ENCODE measurements at places on chromosomes 16 and 17.

DNA sequence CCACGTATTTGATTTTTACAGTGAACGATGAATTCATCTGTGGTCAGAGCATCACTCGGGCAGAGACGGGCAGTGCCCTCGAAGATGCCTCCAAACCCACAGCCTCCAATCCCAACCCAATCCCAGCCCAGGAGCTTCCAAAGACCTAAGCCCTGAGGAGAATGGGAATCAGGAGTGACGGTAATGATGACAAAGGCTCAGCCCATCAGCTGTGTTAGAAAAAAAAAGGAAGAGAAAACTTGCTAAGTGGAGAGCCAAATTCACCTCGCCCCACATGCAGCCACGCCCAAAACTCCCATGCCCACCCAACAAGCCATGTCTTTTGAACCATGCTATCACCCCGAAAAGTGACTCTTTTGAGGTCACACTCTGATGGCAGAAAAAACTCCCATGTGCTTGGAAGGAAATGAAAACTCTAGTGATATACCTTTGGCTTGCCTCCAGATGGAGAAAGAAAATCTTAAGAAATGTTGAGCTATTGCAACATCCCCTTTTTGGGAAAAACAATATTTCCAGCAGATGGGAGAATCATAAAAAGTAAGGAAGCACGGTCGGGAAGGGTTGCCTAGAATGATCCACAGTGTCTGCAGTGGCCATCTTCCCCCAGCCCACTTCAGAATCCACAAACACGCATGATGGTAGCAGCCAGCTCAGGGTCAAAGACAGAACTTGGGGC is 37.7 kb downstream of the XYLT1 start:
- DNase-seq: no peak

- no peak for DNase-seq
Observed at GRCh38 chr17:50469671-50470305, 1.1 kb upstream of the CHAD start.

GRCh38 chr16:27852116-27852515 is 211.4 kb downstream of the GSG1L start:
- no peak for DNase-seq

GRCh38 chr16:35750157-35750689 is 2290.8 kb downstream of the TP53TG3F start:
- DNase-seq: no peak

- DNase-seq: peak; percentile 1
Observed at GRCh38 chr16:70594569-70594968, 51.8 kb upstream of the IL34 start.

DNA sequence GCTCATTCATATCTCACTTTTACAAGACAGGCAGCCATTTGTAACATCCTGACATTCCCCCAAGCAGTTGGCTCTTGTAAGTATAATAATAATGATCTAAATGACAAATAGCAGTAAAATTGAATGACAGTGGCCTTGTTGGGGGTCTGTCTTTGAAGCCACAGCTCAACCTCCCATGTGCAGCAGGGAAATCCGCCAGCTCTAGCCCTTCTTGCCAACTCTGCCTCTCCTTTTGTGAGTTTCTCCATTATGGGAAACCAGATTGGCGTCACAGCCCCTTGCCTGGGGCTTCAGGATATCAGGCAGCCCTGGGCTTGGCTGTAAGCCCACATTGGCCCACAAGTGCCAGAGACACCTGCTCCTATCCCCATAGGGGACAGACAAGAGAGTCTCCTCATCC is 70.4 kb upstream of the CACNG5 start:
- peak; percentile 94 for DNase-seq

DNA sequence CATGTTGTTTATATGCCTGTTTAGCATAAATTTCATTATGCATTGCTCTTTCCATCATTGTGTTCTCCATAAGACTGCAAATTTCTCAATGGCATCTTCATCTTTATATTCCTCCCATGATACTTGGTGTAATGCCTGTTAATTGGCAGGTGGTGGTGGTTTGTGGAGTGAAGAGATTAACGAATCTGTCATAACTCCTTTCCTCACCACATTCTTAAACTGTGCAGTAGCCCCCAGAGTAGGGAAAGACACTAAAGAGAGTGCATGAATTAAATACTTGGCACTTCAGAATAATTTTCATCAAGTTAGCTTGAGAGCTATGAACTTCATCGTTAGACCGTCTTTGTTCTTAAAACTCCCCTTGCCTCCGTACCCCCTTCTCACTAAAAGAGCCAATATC is 329.7 kb downstream of the HS3ST3B1 start:
- DNase-seq: no peak
